OCI-M1 (cell line): ENCODE measurements at places on chromosomes 12 and 14.
A peak's percentile ranks its signal among the peaks of the same experiment; 100 is the strongest.

- DNase-seq: no peak
Observed at GRCh38 chr12:25271486-25272098, 20.9 kb upstream of the KRAS start.

DNA sequence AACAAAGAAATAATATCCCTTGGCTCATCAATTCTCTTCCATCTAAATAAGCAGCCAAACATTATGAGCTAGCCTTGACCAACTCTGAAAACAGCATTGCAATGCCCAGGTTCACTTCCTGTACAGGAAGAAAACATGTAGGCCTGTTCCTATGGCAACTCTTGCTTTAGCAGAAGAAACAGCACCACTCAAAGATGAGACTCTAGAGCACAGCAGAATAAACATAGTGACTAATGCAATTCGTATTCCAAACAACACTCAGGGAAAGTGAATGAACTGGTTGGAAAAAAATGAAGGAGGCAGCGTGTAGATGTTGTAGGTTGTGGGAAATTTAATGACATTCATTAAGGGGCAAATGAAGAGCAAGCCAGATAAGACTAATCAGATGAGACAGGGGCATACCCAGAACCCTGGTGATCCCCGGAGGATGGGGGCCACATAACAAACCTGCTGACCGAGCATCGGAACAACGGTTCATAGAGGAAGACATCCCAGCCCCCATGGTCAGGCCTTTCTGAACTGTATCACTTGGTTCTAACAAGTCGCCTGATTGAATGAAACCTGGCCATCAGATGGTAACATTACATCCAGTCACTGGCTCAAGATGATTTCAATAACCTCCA, 9.0 kb downstream of the ARHGDIB start:
- DNase-seq: peak; percentile 30

DNA sequence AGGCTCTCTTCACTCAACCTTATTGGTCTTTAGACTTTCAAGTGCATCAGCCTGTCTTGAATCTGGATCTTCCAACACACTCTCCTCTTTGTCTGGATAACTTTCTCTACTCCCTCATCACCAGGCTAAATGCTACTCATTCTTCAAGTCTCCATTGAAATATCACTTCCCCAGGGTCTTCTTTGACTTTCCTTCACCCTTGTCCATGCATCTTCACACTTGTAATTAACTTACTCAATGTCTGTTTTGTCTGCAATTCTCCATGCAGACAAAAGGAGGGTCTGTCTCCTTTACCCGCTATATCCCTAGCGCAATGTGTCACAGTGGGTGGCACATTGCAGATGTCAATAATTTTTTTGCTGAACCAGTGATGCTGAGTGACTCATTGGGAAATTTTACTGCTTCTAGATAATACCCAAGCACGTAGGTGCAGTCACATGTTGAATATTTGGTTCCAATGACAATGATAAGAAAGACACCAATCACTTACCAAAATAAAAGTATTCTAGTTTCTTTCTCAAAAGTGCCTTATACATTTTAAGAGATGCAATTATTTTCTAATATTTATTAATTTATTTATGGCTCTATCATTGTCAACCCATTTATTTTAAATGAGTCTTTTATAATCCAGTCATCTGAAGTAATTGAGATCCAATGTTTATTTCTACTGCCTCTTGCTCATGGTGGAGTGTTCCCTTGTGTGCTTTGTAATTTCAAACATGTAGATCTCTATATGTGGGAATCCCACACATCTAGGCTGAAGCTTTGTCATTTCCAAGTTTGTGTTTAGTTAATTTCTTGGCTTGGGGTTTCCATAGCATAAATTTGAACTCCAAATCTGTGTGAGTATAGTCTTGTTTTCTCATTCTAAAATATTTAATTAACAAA, 21.7 kb upstream of the RFC5 start:
- no peak for DNase-seq

- DNase-seq: no peak
Observed at GRCh38 chr14:102608064-102608446, 15.6 kb downstream of the RCOR1 start.

DNA sequence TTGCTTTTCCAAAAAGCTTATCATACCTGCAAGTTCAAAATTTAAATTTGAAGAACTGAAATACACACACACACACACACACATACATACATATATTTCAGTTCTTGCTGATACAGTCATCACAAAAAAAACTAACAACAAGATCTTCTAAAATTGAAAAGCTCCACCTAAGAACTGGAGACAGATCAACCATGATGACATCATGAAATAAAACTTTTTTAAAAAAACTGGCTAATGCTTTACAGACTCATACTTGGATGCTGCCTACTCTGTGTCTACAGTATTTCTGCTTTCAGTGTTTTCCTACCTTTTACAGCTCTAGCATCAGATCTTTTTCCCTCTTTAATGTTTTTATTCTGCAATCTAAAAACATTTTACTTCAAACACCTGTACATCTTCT, 261.4 kb downstream of the DIO2 start:
- DNase-seq: no peak

DNA sequence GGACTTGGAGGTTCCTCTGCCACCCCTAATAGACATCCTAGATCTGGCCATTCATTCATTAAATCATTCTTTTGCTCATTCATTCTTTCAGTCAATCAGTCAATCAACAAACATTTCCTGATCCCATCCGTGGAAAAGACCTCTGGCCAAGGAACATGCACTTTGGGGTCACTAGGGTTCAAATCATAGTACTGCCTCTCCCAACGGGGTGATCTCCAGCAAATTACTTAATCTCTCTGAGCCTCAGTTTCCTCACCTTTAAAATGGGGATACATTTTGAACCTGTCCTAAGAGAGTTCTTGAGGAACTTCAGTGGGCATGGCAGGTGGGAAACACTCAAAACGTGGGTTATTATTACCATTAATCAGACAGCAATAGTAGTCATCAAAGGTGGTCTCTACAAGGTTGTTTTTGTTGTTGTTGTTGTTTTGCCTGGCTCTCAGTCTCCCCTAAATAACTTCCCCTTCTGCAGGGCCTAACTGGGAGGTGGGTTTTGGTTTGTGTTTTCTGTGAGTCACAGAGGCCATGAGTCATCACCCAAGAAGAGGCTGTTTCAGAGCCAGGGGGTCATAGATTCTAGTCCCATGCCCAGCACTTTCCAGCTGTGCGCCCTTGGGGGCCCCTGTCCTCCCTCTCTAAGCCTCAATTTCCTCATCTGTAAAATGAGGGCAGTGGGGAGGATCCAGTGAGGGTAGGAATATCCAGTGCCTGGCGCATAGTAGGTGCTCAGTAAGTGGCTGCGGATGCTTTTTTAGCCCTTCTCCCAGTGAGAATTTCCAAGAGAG, 16.9 kb upstream of the FAM222A start:
- DNase-seq: peak; percentile 47

- DNase-seq: no peak
Observed at GRCh38 chr14:103100281-103101121, 6.0 kb downstream of the EXOC3L4 start.

DNA sequence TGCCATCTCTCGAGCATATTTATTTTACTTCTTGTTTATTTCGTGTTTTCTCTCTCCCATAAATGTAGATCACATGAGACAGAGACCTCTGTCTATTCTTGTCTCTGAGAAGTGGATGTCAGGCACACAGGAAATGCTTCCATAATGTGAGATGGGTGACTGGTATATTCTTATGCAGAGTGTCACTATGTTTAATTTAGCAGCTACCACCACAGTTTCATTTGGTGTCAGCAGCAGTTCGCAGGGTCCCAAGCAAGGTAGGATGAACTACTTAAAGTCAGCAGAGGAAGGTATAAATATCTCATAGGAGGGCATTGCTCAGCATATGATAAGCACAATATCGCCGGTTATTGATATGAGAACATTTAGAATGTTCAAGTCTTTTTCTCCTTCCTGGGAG, 180.9 kb upstream of the CNTN1 start:
- no peak for DNase-seq

DNA sequence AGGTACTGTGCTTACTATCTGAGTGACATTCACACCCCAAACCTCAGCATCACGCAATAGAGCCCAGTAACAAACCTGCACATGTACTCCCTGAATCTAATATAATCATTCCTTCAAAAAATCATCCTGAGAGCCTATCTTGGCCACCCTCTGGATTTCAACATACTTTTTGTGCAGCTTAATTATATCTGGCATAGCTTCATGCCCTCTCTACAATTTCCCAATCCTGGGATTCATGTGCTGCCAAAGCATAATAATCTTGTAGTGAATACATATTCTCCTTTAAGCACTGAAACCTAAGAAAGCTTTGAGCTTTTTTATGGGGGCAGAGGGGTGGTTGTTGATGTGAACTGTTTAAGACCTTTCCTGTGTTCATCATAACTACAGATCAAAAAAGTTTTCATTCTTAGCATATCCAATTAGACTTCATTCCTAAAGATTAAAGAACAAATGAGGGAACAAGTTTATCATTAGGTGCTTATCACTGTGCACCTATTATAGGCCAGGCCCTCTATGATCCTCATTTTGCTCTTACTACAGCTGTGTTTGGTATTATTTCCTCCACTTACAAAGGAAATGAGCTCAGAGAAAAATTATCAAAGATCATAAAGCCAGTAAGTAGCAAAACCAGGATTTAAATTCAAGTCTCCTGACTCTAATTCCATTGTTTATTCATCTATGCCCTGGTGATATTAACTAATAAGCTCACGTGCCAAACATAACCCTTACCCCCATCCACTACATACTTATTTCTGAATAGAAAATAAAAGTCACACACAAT, 51.2 kb downstream of the SINHCAF start:
- no peak for DNase-seq

DNA sequence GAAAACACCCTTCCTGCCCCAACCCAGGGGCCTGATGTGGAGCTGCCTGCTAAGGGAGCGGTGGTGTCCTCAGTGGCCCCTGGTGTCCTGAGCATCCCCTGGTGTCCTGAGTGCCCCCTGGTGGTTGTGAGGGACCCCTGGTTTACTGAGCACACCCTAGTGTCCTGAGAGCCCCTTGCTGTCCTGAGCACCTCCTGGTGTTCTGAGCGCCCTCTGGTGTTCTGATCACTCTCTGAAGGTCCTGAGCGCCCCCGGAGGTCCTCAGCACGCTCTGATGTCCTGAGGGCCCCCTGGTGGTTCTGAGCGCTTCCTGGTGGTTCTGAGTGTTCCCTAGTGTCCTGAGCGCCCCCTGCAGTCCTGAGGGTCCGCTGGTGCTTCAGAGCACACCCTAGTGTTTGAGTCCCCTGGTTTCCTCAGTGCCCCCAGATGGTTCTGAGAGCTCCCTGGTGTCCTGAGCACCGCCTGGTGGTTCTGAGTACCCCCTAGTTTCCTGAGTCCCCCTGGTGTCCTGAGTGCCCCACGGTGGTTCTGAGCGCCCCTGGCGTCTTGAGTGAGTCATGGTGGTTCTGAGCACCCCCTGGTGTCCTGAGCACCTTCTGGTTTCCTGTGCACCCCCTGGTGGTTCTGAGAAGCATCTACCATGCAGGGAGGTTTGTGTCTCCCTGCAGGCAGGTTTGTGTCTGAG, 1004.2 kb downstream of the TMEM121 start:
- no peak for DNase-seq

DNA sequence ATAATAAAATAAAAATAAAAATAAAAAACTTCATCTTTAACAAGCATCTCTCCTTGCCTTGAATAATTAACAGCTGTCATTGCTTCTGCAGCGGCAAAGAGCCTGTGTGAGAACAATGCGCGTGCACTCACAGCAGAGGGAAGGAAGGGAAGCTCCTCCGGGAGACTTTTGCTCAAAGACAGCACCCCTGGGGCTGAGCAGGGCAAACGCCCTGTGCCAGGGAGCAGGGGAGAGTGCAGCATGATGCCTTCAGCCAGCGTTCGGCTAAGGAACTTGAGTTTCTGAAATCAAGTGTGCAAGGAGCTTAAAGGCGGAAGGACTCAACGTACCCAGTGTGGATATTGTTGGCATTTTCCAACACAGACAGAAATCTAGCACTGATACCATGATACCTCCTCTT, 120.5 kb downstream of the RIMBP2 start:
- no peak for DNase-seq

GRCh38 chr14:89625244-89625713, 208.2 kb upstream of the FOXN3 start:
- DNase-seq: no peak

DNA sequence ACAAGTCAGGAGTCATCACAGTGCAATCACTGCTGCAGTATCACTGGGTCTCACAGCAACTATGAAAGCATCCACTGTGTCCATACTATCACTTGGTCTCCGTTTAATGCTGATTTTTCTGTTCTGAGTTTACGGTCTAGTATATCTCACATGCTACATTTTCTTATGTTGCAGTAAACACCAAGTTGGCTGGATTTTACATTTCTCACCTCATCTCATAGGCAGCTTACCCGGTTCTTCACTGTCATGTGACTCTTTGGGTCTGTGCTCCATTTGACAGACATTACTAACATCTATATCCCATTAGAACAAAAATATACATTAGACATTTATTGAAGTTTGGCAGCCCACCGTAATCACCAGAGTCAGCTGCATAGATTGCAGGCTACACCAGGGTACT, 115.7 kb upstream of the PRMT8 start:
- DNase-seq: no peak

GRCh38 chr14:90630171-90630806, 185.9 kb downstream of the TTC7B start:
- peak; percentile 7 for DNase-seq

GRCh38 chr12:26272851-26273250, 77.5 kb downstream of the SSPN start:
- no peak for DNase-seq

GRCh38 chr14:102594514-102595175, 2.2 kb downstream of the RCOR1 start:
- peak; percentile 87 for DNase-seq

DNA sequence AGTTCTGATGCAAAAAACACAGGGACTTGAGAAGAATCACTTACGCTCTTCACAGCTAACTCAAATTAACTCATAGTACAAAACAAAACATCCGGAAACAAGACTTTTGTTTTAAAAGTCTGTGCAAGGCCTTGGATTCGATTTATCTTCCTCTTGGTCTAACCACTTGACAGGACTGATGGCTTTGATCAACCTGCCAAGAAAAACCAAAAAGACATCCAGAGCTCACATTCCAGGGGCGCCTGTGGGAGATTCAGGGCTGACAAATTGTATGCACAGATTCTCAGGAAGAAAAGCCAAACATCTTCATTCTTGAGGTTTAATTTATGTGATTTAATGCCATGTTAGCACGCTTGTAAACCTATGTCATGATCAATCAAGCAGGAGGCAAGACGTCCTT, 129.1 kb upstream of the TMCC3 start:
- no peak for DNase-seq

DNA sequence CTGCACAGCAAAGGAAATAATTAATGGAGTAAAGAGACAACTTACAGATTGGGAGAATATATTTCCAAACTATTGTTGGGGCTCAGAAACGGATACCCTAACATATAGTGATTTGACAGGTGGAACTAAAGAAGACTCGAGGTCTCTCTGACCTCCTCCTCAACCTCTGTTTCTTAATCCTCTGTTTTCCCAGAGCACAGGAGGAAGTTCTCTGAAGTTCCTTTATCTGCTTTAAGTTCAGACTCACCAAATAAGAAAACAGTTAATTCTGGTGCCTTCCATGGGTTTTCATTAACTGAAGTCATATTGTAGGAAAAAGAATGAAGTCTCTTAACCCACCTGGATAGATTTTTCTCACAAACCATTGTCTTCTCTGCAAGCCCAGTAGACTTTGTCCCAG, 29.2 kb downstream of the CLEC2D start:
- DNase-seq: peak; percentile 56
